ENCODE measurements at places on chromosomes 16 and 17. TPM values are rescaled to one million over a fixed set of nuclear protein-coding genes. Genes with fewer than 3 reads are reported as not detected.

MMP15 gene
- 20.5 TPM for total RNA-seq

NLRC3 gene
- total RNA-seq, result 1.9 TPM

BRICD5 gene
- total RNA-seq, result 2.1 TPM

SSTR5 gene
- total RNA-seq, result 1.3 TPM

IL17C gene
- 0.33 TPM for total RNA-seq

C16orf92 gene
- not detected for total RNA-seq

RUNDC3A gene
- total RNA-seq, result 0.33 TPM

PYDC1 gene
- total RNA-seq, result not detected

ENDOV gene
- 20.6 TPM for total RNA-seq

RHOT1 gene
- 34.9 TPM for total RNA-seq

CCR7 gene
- total RNA-seq, result not detected

HBA2 gene
- total RNA-seq, result not detected

CAPNS2 gene
- total RNA-seq, result 1.7 TPM

UBE2O gene
- total RNA-seq, result 26.1 TPM

LGALS9B gene
- total RNA-seq, result not detected

FBF1 gene
- total RNA-seq, result 7.2 TPM

ALOXE3 gene
- under 0.01 TPM for total RNA-seq

NPIPB2 gene
- 4.6 TPM for total RNA-seq

KRTAP9-2 gene
- total RNA-seq, result not detected

KRT39 gene
- not detected for total RNA-seq

ATAD5 gene
- 7.7 TPM for total RNA-seq

GRB2 gene
- total RNA-seq, result 113 TPM

OR2C1 gene
- total RNA-seq, result not detected

NPIPA8 gene
- total RNA-seq, result 0.19 TPM

ASPHD1 gene
- 0.33 TPM for total RNA-seq

SEPTIN12 gene
- total RNA-seq, result not detected

FBXO39 gene
- total RNA-seq, result 5.9 TPM

NDUFAF8 gene
- 27.8 TPM for total RNA-seq

LDHD gene
- total RNA-seq, result 0.98 TPM

CNTNAP1 gene
- total RNA-seq, result 30.2 TPM

HLF gene
- total RNA-seq, result 0.33 TPM

PLEKHH3 gene
- total RNA-seq, result 9.6 TPM

CD300LB gene
- total RNA-seq, result not detected

SLC6A2 gene
- total RNA-seq, result not detected

CCL16 gene
- 0.65 TPM for total RNA-seq

ZNF213 gene
- total RNA-seq, result 5.6 TPM

ABI3 gene
- total RNA-seq, result 44.1 TPM

FN3KRP gene
- 15.7 TPM for total RNA-seq

KRT25 gene
- total RNA-seq, result not detected

SGCA gene
- not detected for total RNA-seq

ADORA2B gene
- 5.5 TPM for total RNA-seq

CD7 gene
- total RNA-seq, result not detected

G6PC3 gene
- 34.8 TPM for total RNA-seq

TRIM72 gene
- under 0.01 TPM for total RNA-seq

CBX2 gene
- 19.2 TPM for total RNA-seq

MYH13 gene
- not detected for total RNA-seq

KRT40 gene
- total RNA-seq, result not detected
